Activated naive CD8-positive, alpha-beta T cell treated with anti-CD3 and anti-CD28 coated beads for 36 hours (primary cell): ENCODE measurements at places on chromosomes 4 and X. TPM values are rescaled to one million over a fixed set of nuclear protein-coding genes. Genes with fewer than 3 reads are reported as not detected.

GRCh38 chr4:125390727-125391126, 76.0 kb downstream of the FAT4 start:
- H3K4me1 ChIP-seq, result no peaks in the 10 kb centered on the region
- no peak overlapping the region for H3K4me3 ChIP-seq
- DNase-seq, result no peak
- H3K27me3 ChIP-seq, result no peaks in the 10 kb centered on the region
- H3K36me3 ChIP-seq, result no peaks in the 10 kb centered on the region

GRCh38 chr4:121239951-121240350, 75.8 kb upstream of the TNIP3 start:
- H3K27ac ChIP-seq, result no peak overlapping the region
- H3K4me1 ChIP-seq, result peaks cover 1% of the 10 kb centered on the region
- DNase-seq, result no peak
- H3K4me3 ChIP-seq, result no peak overlapping the region

DNA sequence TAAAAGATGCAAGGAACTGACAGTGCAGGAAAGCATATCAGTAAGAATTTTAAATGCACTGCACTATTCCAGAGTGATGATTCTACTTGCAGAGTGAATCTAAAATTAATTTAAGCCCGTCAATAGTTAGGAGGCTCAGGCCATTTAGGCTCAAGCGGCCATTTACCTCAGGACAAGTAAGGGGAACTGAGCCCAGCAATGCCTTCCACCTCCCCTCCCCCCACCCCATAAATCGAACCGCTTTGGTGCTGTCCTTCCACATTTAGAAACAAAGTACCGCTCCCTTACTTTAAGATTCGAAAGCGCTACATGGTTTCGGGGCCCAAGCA, 665 bp downstream of the RBM41 start:
- peaks cover 23% of the 10 kb centered on the region for H3K4me1 ChIP-seq
- H3K27ac ChIP-seq, result no peak overlapping the region

DNA sequence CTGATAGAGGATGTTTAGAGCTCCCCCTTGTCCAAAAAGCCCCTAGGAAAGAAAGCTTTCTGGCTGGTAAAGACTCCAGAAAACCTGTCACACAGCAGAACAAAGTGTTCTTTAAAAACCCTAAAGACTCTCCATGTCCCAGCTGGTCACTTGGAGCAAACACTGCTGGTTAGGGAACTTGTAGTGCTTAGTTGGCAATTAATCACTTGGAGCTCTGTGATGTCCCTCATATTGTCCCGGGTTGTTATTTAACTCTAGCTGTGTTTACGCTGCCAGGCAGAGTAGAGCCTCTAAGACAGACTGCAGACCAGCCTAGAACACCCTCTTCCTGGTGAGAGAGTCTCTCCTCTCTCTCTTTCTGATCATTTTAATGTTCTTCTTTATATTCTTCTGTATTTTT, 267.3 kb downstream of the BCOR start:
- no peaks in the 10 kb centered on the region for H3K36me3 ChIP-seq
- no peak for DNase-seq
- H3K4me3 ChIP-seq, result no peak overlapping the region

- no peaks in the 10 kb centered on the region for H3K36me3 ChIP-seq
- no peaks in the 10 kb centered on the region for H3K4me1 ChIP-seq
- H3K4me3 ChIP-seq, result no peak overlapping the region
- H3K27me3 ChIP-seq, result no peaks in the 10 kb centered on the region
- no peak for DNase-seq
Observed at GRCh38 chr4:147550626-147551246, 66.5 kb upstream of the TMEM184C start.

DNA sequence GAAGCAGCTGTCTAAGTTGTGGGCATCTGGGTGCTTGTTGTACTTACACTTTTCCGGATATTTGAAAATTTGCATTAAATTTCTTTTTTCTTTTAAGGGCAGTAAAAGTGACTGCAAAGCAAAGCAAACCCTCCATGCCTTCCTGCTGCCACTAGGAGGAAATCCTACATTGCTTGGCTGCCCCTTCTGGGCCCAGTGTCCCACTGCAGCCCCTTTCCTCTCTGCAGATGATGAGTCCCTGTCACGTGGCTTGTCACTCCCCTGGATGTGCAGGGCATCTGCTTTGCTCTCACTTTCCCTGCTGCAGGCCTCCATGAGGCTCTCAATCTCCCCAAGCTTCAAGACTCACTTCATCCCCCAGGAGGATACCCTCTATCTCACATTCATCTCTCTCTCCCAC, 12.7 kb downstream of the TSR2 start:
- no peak for DNase-seq
- no peaks in the 10 kb centered on the region for H3K27me3 ChIP-seq
- no peak overlapping the region for H3K27ac ChIP-seq
- H3K4me3 ChIP-seq, result no peak overlapping the region
- peaks cover 1% of the 10 kb centered on the region for H3K36me3 ChIP-seq

- DNase-seq, result no peak
- H3K36me3 ChIP-seq, result no peaks in the 10 kb centered on the region
- no peak overlapping the region for H3K4me3 ChIP-seq
- H3K27ac ChIP-seq, result no peak overlapping the region
- no peaks in the 10 kb centered on the region for H3K27me3 ChIP-seq
- H3K4me1 ChIP-seq, result no peaks in the 10 kb centered on the region
Observed at GRCh38 chr4:133190098-133190497, 41.0 kb downstream of the PCDH10 start.

DNA sequence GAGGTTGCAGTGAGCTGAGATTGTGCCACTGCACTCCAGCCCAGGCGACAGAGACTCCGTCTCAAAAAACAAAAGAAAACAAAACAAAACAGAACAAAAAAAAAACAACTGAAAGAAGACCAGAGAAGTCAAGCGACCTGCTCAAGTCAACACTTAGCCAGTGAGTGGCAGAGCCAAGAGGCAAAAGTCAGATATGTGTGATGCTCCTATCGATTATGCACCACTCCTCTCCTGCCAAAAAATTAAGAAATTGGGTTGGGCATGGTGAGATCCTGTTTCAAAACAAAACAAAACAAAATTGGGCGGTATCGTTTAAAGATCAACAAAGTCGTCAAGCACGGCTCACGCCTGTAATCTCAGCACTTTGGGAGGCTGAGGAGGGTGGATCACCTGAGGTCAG, 137.7 kb downstream of the PDS5A start:
- H3K27me3 ChIP-seq, result no peaks in the 10 kb centered on the region
- H3K4me3 ChIP-seq, result no peak overlapping the region
- H3K27ac ChIP-seq, result no peak overlapping the region
- peaks cover 36% of the 10 kb centered on the region for H3K36me3 ChIP-seq
- no peak for DNase-seq

DNA sequence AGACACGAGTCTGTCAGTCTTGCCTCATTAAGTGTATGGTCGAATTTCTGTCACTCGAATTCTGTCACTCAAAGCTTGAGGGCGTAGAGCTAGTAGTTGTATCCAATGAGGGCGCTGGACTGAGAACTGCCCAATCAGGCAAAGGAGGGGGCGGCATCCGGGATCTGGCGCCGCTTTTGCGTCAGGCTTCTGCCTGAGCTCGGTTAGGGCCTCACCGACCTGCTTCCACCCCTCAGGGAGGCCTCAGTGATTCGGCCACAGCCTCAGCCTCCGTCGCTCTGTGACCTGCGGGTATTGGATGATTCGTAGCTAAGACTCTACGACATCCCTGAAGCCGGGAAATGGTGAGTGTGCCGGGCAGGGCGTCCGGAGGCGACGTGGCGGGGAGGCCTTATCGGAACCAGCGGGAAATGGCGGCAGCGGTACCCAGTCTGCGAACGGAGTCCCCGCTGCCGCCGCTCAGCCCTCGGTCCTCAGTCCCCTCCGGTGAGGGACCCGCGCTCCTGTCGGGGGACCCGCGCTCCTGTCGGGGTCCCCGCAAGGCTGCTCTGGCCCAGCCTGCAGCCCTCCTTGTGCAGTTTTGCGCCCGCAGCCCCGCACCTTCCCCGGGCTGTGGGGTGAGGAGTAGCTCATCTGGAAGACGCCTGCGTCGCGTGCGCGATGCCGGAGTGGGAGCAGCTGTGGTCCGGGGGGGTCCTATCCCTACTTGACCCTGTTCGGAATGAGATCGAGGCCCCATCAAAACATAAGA, 88.3 kb downstream of the ZNF718 start:
- peaks cover 19% of the 10 kb centered on the region for H3K27me3 ChIP-seq
- DNase-seq, result peak; percentile 8
- peaks cover 48% of the 10 kb centered on the region for H3K36me3 ChIP-seq
- peak overlapping the region; percentile 37 for H3K4me3 ChIP-seq

GRCh38 chrX:97238632-97239031, 354.9 kb downstream of the RPA4 start:
- no peaks in the 10 kb centered on the region for H3K36me3 ChIP-seq
- DNase-seq, result no peak
- no peak overlapping the region for H3K27ac ChIP-seq
- no peaks in the 10 kb centered on the region for H3K4me1 ChIP-seq

GRCh38 chr4:95439071-95439470, 109.7 kb downstream of the UNC5C start:
- no peaks in the 10 kb centered on the region for H3K4me1 ChIP-seq
- H3K27ac ChIP-seq, result no peak overlapping the region
- no peaks in the 10 kb centered on the region for H3K27me3 ChIP-seq

GRCh38 chr4:153082322-153083301, 121.6 kb upstream of the TRIM2 start:
- H3K4me1 ChIP-seq, result peaks cover 41% of the 10 kb centered on the region
- peak overlapping the region; percentile 16 for H3K27ac ChIP-seq
- H3K36me3 ChIP-seq, result no peaks in the 10 kb centered on the region
- H3K27me3 ChIP-seq, result peaks cover 18% of the 10 kb centered on the region
- no peak overlapping the region for H3K4me3 ChIP-seq

- peak overlapping the region; percentile 75 for H3K4me3 ChIP-seq
- peaks cover 52% of the 10 kb centered on the region for H3K4me1 ChIP-seq
- peaks cover 83% of the 10 kb centered on the region for H3K36me3 ChIP-seq
Observed at GRCh38 chrX:71541210-71542022, 8.5 kb downstream of the OGT start.

- no peaks in the 10 kb centered on the region for H3K27me3 ChIP-seq
- no peaks in the 10 kb centered on the region for H3K36me3 ChIP-seq
- DNase-seq, result no peak
- no peak overlapping the region for H3K4me3 ChIP-seq
- peak overlapping the region; percentile 56 for H3K27ac ChIP-seq
Observed at GRCh38 chrX:111123606-111124179, 27.7 kb downstream of the PAK3 start.

DNA sequence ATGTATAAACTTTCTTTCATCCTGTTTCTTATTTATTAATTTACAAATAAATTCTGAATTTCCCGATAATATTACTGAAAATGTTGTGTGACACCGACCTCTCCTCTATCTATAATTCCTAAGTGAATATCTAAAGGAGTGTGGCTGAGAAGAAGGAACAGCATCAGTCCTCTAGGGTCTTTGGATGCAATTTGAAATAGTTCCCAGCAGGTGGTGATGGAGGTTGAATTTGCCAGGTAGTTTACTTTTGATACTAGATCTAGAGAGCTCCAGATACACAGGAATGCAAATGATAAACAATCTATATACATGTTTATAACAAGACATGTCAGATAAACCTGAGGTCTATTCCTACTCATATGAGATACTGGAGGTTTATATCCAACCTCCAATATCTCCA, 305.4 kb downstream of the PCDH18 start:
- no peaks in the 10 kb centered on the region for H3K36me3 ChIP-seq
- H3K27ac ChIP-seq, result no peak overlapping the region
- H3K4me3 ChIP-seq, result no peak overlapping the region
- H3K27me3 ChIP-seq, result no peaks in the 10 kb centered on the region

DNA sequence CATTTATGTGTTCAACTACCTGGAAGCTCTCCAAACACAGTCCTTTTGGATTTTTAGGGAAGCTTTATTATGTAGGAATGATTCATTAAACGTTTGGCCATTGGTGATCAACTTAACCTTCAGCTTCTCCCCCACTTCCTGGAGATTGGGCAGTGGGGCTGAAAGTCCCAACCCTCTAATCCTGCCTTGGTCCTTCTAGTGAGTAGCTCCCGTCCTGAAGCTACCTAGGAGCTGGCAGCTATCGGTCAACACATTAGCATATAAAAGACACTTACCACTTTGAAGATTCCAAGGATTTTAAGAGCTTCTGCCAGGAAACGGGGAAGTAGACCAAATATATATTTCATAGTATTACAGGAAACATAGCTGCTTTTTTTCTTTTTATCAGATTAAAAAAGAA, 69.7 kb downstream of the MCUB start:
- H3K4me3 ChIP-seq, result no peak overlapping the region
- H3K36me3 ChIP-seq, result peaks cover 14% of the 10 kb centered on the region
- no peaks in the 10 kb centered on the region for H3K27me3 ChIP-seq
- H3K27ac ChIP-seq, result no peak overlapping the region
- peaks cover 50% of the 10 kb centered on the region for H3K4me1 ChIP-seq

GRCh38 chr4:14631806-14632440, 370.4 kb upstream of the CPEB2 start:
- DNase-seq, result no peak
- no peaks in the 10 kb centered on the region for H3K4me1 ChIP-seq
- H3K27ac ChIP-seq, result no peak overlapping the region
- no peaks in the 10 kb centered on the region for H3K27me3 ChIP-seq

DNA sequence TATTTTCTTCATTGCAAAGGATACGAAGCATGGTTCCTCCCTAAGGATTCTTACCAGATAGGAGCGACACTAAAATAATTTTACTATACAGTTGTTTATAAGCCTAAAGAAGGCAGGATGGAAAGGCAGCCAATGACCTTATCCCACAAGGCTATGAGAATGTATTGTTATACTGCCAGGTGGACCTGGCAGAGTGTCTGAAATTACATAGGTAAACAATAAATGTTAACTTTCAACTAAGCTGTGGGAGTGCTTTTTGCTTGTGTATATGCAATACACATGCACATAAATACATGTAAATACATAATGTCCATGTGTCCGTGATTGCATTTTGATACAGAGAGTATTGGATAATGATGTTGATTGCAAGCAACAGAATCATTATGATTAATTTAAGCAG, 850.6 kb downstream of the CENPC start:
- no peaks in the 10 kb centered on the region for H3K27me3 ChIP-seq
- no peaks in the 10 kb centered on the region for H3K36me3 ChIP-seq
- H3K27ac ChIP-seq, result no peak overlapping the region
- no peaks in the 10 kb centered on the region for H3K4me1 ChIP-seq
- no peak for DNase-seq

DNA sequence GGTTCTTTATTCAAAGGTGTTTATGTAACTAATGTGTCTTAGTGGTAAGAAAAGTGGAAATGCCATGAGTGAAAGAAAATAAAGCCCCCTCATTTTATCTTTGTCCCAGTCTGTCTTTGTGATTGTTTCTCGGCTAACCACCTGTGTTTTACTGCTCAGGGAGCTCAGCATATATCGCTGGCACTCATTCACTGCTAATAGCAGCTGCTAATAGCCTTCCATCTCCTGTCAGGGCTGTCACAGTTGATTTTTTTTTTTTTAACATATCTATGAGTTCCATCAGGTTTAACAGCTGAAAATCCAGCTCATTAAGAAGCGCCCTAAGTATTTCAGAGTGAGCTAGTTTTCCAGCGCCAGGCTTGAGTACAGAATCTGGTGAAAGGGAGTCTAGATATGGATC, 205.6 kb downstream of the RBMX2 start:
- H3K4me1 ChIP-seq, result no peaks in the 10 kb centered on the region
- H3K36me3 ChIP-seq, result no peaks in the 10 kb centered on the region
- H3K4me3 ChIP-seq, result no peak overlapping the region
- no peaks in the 10 kb centered on the region for H3K27me3 ChIP-seq
- DNase-seq, result no peak
- H3K27ac ChIP-seq, result no peak overlapping the region

RHOXF1 gene
- total RNA-seq, result not detected

UCHL1 gene
- total RNA-seq, result 6.2 TPM

GRPR gene
- total RNA-seq, result not detected

SHOX gene
- total RNA-seq, result not detected

F9 gene
- not detected for total RNA-seq

MXRA5 gene
- total RNA-seq, result not detected

PF4V1 gene
- not detected for total RNA-seq

SYN1 gene
- 1.4 TPM for total RNA-seq
